Posterior cingulate gyrus (tissue), 11 donors: ENCODE measurements at places on chromosomes 1 and 21.

- DNase-seq: no peak
Observed at GRCh38 chr1:35773711-35774110, 3.9 kb upstream of the CLSPN start.

GRCh38 chr1:159778266-159778665 is 2.5 kb upstream of the DUSP23 start:
- DNase-seq: no peak

DNA sequence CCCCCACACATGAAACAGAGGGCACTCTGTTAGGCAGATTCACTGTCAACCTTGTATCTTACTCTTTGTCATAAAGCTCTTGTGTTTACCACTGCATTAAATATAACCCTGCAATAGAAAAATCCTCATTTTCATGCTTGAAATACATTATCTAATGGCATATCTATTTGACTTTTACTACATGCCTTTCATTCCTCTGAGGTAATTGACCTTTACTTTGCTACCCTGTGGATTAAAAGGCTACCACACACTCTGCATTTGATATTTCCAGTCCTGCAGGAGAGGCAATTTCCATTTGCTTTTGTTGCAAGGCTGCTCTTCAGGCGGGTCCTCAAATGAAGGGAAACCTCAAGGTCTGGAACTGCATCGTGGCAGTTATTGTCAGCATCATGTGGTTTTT is 238.0 kb downstream of the NTNG1 start:
- no peak for DNase-seq

DNA sequence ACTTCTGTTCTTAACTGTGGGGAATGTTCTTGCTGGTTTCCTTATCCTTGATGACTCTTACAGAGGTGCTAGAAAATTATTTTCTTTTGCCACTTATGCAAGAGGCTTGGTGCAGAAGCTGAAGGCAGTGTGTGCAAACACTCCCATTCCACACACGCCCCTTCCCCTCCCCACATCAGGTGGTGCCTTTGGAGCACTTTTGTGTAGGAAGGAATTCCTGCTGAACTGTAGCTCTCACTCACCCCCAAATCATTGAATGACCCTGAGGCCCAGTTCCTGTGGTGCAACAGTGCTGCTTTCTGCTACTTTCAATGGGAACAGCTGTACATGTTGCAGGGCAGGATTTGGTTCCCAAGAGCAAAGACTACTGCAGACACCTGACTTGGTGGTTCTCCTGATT is 101.8 kb downstream of the CD247 start:
- DNase-seq: no peak

GRCh38 chr1:54218883-54219687 is 19.1 kb downstream of the MRPL37 start:
- DNase-seq: no peak

- no peak for DNase-seq
Observed at GRCh38 chr1:28129150-28129549, 40.7 kb upstream of the EYA3 start.

GRCh38 chr1:154208677-154209388 is 2.7 kb upstream of the CFAP141 start:
- no peak for DNase-seq
